ENCODE measurements at places on chromosomes 4 and X. TPM values are rescaled to one million over a fixed set of nuclear protein-coding genes. Genes with fewer than 3 reads are reported as not detected.

DNA sequence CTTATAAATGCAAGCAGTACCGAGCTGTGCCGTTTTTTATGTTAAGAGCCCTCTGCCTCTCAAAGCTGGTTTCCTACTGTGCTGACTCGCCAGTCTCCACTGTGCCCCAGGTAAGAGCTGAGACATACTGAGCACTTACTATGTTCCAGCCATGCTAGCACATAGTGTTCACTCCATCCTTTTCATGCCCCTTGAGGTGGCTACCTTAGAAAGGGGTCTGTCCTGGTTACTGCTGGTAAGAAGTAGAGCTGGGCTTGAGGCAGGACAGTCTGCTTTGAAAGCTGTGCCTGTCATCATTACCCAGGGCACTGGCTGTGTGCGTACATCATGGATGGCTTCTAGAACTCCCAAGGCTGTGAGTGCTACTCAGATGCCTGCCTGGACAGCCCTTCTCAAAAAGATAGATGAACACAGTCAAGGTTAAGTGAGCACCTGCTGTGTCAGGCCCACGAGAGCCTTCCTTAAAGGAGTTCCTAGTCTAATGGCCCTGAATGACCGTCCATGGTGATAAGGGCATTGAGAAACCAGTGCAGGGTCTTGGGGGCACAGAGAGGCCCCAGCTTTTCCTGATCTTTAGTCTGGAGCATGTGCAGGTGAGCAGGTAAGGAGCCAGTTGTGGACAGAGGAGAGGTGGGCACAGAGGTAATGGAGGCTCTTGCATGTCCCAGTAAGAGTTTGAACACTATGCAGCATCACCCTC lies 1.6 kb downstream of the STK32B start:
- no peak for DNase-seq

DNA sequence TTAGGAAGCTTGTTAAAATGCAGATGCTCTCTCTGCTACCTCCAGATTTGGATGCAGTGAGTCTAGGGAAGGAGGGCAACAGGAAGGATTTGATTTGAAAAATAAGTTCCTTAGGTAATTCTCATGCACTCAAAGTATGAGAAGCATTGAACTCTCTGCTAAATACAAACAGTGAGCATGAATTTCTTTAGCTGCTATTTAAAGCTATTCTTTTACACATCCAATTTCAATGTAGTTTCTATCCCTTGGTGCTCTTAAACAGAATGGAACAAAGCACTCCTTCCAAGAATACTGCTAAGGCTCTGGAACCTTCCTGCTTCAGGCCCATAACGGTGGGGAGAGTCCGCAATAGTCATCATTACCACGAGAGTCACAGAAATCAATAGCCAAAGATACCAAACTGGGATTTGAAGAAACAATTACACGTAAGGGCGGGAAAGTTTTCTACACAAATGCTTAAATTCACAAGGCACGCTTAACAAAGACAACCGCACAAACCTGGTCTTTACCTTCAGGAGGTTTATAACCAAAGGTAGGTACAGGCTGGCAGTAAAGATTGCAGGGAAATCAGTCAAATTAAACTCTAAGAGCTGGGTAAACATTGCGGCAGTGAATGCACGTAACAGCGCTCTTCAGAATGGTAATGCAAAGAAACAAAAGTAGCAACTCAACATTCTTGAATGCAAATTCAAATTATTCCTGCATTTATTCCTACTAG lies 123.2 kb upstream of the NAP1L5 start:
- peak; percentile 12 for DNase-seq

GRCh38 chrX:150982788-150983520 lies at the start of gene HMGB3:
Gene HMGB3, plus strand, starts transcription at chrX:150983335. Its CDS starts 2,265 bp downstream, at chrX:150985600.
- peak; percentile 95 for DNase-seq

- DNase-seq: no peak
Measured at GRCh38 chrX:69379412-69379811, 124.7 kb upstream of the NALF2 start.

DNA sequence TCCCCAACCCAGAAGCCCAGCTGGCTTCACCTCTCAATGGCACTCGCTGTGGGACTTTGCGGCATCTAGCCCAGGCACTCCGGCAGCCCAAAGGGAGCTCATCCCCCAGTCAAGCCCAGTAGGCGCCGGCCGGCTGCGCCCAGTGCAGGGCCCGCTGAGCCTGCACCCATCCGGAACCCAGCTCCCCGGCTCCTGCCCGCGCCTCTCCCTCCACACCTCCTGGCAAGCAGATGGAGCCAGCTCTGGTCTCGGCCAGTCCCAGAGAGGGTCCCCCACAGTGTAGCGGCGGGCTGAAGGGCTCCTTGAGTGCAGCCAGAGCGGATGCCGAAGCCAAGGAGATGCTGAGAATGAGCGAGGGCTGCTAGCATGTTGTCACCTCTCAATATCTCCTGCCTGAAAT lies 116.8 kb upstream of the UGT8 start:
- DNase-seq: no peak

- DNase-seq: no peak
Measured at GRCh38 chr4:52095374-52095773, 44.3 kb downstream of the SPATA18 start.

DNA sequence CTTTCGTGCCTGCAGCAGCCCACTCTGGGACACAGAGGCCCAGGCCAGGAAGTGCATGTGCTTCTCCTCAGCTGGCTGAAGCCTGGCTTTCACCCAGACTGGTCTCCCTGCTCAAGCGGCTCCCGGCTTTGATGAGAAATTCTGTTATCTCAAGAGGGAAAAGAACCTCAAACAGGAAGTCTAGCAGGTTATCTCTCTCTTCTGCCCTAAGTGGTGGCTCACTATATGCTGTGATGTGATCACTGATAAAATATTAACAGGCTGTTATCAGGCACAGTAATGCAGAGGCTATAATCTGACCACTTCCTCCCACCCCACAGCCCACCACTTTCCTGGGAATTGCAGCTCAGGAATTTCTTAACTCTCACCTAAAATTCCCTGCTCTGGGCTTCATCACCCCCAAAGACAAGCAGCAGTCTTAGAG lies 13.3 kb downstream of the CLDN2 start:
- DNase-seq: no peak

GRCh38 chr4:89001647-89002445 lies 55.1 kb downstream of the FAM13A start:
- DNase-seq: no peak

GRCh38 chr4:144580430-144580829 lies 65.5 kb upstream of the HHIP start:
- no peak for DNase-seq

GRCh38 chr4:6539009-6539764 lies 35.8 kb upstream of the MAN2B2 start:
- no peak for DNase-seq

- no peak for DNase-seq
Measured at GRCh38 chr4:150087006-150087405, 8.8 kb downstream of the DCLK2 start.

DNA sequence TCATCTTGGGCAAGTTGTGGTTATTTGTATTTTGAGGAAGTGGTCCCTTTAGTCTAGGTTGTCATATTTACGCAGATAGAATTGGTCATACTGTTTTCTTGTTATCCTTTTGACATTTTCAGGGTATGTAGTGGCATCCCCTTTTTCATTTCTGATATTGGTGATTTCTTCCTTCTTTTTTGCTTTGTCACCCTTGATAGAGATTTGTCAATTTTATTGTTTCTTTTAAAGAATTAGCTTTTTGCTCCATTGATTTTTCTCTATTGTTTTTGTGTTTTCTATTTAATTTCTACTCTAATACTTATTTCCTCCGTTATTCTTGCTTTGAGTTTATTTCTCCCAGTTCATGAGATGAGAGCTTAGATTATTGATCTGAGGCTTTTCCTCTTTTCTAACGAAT lies 87.7 kb downstream of the CPEB2 start:
- no peak for DNase-seq

GRCh38 chr4:108006361-108006760 lies 16.7 kb downstream of the HADH start:
- DNase-seq: no peak

- DNase-seq: no peak
Measured at GRCh38 chr4:85932500-85933290, 427.2 kb downstream of the MAPK10 start.

- DNase-seq: peak; percentile 5
Measured at GRCh38 chrX:111585337-111585736, 73.9 kb downstream of the SERTM2 start.

- DNase-seq: no peak
Measured at GRCh38 chrX:134544135-134544512, 84.2 kb downstream of the HPRT1 start.

GRCh38 chrX:9416562-9417348 lies 48.1 kb upstream of the TBL1X start:
- DNase-seq: no peak

- DNase-seq: no peak
Measured at GRCh38 chr4:73499996-73500765, 18.6 kb downstream of the AFM start.

GRCh38 chrX:31606771-31607170 lies 534.9 kb upstream of the FTHL17 start:
- DNase-seq: no peak

DNA sequence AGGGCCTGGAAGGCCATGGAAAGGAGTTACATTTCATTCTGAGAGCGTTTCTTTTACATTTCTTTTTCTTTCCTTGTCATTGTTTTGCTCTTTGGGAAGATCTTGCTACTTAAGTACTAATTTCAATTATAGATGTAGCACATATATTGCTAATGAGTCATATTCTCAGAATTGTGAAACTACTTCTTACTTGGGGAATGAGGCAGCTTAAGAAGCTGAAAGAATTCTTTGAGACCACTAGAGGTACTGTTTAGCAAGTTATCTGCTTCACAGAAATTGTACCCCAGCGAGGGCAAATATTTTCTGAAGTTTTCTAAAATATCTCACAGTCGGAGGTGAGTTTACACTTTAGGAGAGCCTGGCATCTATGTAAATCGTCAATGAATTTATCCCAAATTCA lies 100.6 kb downstream of the AFF2 start:
- DNase-seq: no peak

DNA sequence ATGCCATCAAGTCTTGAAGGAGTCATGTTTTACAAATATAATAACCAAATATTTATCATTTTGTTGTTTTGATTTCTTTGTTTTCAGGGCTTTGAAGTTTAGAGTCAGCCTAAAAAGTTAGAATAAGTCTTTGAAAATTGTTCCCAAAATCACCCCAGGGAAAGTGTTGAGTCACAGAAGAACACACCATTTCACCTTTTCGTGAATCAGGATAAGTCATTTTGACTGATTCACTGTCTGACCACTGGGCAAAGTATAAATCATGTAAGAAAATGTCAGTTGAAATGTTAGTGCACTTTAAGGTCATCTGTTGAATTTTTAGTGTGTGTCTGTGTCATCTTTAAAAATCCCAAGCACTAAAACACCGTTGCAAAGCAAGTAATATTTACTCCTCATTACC lies 1320.1 kb downstream of the RPA4 start:
- no peak for DNase-seq

- no peak for DNase-seq
Measured at GRCh38 chrX:50707955-50708699, 105.9 kb downstream of the SHROOM4 start.

DNA sequence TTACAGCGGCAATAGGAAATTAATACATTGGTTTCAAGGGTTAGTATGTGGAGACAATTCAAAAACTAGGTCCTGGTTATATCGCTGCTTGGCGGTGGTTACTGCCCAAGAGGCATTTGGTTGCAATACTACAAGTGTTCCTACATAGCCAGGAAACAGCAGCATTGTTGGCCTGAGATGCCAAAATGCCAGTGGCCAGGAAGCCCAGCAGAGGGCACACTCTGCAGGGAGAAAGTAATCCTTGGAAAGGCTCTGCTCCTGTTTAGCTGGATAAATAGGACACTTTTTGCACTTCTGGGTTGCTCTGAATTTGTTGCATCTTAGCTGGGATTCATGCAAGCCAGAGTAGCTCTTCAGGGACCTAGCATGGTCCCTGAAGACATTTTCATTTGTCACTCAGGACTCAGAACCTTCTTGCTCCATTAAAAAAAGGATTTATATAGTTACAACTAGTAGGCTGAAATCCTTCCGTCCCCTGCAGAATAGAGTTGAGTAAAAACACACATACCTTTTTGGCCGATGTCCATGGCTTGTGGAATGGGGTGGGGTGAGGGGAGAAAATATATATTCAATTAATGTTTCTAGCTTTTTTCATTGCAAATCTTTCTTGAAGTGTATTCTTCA lies 8.1 kb upstream of the GPR119 start:
- DNase-seq: peak; percentile 67

DNA sequence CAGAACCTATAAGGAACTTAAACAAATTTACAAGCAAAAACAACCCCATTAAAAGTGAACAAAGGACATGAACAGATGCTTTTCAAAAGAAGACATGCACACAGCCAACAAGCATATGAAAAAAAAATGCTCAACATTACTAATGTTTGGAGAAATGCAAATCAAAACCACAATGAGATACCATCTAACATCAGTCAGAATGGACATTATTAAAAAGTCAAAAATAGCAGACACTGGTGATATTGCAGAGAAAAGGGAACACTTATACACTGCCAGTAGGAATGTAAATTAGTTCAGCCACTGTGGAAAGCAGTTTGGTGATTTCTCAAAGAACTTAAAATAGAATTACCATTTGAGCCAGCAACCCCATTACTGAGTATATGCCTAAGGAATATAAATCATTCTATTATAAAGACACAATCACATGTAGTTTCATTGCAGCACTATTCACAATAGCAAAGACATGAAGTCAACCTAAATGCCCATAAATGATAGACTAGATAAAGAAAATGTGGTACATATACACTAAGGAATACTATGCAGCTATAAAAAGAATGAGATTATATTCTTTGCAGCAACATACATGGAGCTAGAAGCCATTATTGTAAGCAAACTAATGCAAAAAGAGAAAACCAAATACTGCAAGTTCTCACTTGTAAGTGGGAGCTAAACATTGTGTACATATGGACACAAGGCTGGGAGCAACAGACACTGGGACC lies 1509.4 kb downstream of the TECRL start:
- DNase-seq: no peak

- no peak for DNase-seq
Measured at GRCh38 chr4:101762025-101762424, 28.5 kb upstream of the BANK1 start.

DNA sequence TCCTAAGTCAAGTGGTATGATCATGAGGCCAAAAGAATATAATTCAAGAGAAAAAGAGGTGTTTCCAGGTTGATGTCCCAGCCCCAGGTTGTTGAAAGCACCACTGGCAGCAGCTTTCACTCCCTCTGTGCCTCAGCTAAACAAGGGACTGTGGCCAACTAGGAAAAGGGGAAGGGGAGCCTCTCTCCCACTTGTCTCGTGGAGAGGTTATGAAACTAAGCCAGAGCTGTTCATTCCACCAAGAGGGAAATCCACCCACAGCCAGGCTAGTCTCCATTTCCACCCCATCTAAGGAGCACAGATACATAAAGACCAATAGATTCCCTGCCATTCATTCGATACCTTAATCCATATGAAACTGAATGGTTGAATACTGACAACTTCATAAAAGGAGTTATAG lies 8.1 kb downstream of the ANXA5 start:
- no peak for DNase-seq

The DRP2 gene
- not detected for polyA plus RNA-seq

The APLN gene
- 0.60 TPM for polyA plus RNA-seq

The CYTL1 gene
- polyA plus RNA-seq: 17.6 TPM

The FGFR3 gene
- 3.6 TPM for polyA plus RNA-seq

The NXT2 gene
- 13.1 TPM for polyA plus RNA-seq

The CFI gene
- not detected for polyA plus RNA-seq

The NDNF gene
- 0.57 TPM for polyA plus RNA-seq

The NEUROG2 gene
- polyA plus RNA-seq: not detected

The GPR143 gene
- polyA plus RNA-seq: 7.4 TPM

The GAGE12G gene
- not detected for polyA plus RNA-seq

Measured in GM23338 (cell line).